RCC 7860 (cell line): ENCODE measurements at places on chromosomes 5 and 9.

GRCh38 chr9:129467004-129467588 lies 153.8 kb downstream of the C9orf50 start:
- no peak for DNase-seq

GRCh38 chr5:68405784-68406743 lies 190.5 kb downstream of the PIK3R1 start:
- DNase-seq: no peak

DNA sequence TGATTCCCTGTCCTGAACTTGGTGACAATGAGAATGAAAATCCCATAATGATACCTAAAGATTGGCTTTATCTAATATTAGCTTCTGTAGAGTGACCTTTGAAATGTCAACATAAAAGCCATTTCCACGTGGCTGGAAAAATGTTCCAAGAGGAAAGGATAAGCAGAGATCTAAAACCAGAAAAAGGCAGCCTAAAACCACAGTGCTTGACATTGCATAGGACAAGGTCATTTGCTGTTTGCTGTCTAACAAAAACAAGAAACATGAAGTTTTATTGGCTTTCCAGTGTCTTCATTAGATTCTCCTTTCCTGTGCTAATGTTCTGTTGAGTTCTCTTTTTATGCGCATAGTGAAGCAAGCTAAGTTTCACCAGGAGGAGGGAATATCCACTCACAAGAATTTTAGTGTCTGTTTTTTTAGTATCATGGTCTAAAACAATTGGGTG lies 44.6 kb downstream of the CPEB4 start:
- no peak for DNase-seq

DNA sequence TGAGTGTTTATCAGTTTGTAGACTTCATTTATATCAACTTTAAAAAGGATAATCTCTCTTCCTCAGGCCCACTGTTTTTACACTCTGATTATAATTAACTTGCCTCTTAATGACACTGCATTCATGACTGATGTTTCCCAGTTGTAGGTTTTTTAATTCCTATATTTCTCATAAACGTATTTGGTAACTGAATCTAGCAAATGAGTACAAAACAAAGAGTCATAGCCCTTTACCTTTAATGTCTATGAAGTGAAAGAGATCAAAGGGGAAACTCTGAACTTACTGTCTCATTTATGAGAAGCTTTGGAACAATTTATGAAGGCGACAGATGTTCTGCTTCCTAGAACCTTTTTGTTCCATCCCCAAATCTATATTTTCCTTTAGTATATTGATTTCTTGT lies 56.6 kb upstream of the ABCA1 start:
- no peak for DNase-seq

GRCh38 chr9:68497629-68498028 lies 43.1 kb downstream of the TMEM252 start:
- DNase-seq: no peak

- DNase-seq: no peak
Observed at GRCh38 chr5:154899151-154899816, 38.7 kb downstream of the GEMIN5 start.

GRCh38 chr5:137858223-137858916 lies 9.3 kb upstream of the MYOT start:
- DNase-seq: no peak

DNA sequence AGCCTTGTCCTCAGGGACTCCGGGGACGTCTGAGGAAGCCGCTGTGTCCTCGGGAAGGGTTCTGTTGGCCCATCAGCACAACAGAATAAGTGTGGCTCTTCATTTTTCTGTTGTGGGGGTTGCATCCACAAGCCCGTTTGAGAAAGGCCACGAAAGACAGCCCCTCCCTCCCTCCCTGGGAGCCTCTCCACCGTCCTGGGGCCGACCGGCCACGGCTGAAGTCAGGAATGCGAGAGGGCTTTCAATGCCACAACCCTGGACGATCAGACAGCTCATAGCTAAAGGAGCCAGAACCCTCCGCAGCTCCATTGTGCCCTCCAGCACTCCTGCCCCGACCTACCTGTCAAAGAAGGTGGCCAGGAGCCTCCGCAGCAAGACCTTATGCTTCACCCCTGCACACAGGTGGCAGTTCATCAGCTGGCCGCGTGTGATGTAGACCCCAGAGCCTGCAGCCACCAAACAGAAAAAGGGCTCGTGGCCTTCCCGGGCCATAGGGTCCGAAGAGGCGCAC lies 52.4 kb upstream of the UBAC1 start:
- DNase-seq: no peak

GRCh38 chr9:35847792-35848572 lies 19.0 kb downstream of the TMEM8B start:
- DNase-seq: peak; percentile 62

DNA sequence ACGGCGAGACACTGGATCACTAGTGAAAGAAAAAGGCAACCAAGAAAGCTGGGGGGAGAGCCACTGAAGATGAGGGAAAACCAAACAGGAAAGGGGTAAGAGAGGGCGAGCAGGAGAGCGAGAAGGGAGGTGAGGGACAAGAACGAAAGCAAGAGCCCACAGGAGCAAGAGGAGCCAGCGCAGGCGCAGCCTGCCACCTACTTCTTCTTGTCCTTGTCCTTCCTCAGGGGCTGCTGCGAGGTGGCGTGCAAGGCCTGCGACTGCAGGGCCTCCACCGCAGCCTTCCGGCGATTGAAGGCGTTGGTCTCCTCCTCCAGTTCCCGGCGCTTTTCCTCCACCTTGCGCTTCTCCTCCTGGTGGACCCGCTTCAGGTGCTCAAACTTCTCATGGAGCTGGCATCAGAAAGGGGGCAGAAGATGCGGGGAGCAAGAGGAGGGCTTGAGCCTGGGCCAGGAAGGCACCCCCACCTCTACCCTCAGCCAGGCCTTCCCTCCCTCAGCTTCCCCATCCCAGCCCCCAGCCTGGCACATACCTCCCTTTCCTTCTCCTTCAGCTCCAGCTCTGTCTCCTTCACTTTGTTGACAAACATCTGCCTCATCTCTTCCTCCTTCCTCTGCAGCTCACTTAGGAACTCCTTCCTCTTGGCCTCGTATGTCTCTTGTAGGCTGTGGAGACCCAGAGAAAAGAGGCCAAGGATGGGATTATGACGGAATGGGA lies 13.5 kb downstream of the CCNI2 start:
- DNase-seq: no peak

DNA sequence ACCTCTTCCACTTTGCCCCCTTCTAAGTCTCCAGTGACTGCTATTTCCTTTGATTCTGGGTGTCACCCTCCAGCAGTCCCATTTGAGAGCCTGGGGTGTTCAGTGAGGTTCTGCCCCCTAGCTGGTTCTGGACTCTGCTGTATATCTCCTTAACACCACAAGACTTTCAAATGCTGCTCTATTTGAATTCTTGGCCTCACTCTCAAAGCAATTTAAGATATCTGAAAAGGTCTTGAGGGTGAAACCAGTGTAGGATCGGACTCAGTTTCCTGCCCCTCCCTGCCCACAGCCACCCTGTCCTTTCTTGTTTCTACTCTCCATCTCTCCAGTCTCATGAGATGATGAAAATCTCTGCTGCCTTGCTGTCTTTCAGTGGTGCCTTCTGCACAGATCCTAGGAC lies 280.9 kb downstream of the TENT4A start:
- DNase-seq: no peak

GRCh38 chr5:171521219-171521633 lies 101.8 kb downstream of the FGF18 start:
- DNase-seq: peak; percentile 80

- DNase-seq: peak; percentile 52
Observed at GRCh38 chr5:168342151-168342825, 50.8 kb downstream of the WWC1 start.

DNA sequence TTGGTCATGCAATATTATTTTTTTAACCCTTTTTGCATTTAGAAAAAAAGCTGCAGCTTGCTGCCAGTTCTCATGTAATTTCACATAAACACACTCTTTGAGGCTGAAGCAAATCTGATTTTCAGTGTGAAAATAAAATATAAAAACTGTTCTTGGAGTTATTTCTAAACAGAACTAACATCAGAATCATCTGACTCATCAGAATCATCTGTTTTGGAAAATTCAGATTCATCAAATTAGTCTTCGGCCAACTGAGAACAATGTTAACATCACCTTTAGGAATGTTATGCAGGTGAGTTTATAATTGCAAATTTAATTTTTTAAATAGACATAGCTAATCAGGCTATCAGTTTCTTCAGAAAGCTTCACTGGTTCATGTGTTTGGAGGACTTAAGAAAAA lies 45.3 kb downstream of the ZCCHC7 start:
- DNase-seq: no peak

GRCh38 chr5:155085282-155085989 lies 71.9 kb downstream of the KIF4B start:
- no peak for DNase-seq

GRCh38 chr9:35560625-35561337 lies 44.3 kb upstream of the TESK1 start:
- DNase-seq: no peak

DNA sequence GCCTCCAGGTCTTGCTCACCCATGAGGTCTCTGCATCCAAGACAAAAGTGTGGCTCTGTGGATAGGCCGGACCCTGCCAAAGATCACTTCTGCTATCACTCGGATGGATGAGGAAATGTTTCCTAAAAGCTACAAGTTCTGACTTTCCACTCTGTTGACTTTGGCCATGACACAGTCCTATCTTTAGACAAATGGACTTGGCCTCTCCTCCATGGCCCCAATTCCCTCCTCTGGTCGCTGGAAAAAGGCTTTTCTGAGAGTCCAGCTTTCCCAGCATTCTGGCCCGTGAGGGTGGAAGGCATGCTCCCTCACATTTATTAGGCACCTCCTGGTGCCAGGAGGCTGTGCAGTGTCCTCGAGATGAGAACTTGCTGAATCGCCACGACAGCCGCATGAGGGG lies 83.1 kb downstream of the COL27A1 start:
- no peak for DNase-seq

DNA sequence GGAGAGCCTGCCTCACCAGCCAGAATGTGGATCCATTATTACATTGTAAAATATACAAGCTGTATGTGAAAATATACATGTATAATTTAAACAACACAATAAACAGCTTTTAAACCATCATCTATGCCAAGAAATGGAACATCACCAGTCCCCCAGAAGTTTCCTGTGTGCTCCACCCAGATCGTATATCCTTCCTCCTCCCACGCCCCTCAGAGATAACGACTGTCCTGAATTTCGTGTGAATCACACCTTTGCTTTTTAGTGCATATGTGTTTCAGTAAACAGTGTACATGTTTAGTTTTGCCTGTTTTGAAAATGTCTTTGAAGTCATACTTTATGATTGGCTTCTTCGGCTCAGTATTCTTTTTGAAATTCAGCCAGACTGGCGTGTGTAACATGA lies 134.6 kb upstream of the MYO10 start:
- no peak for DNase-seq

DNA sequence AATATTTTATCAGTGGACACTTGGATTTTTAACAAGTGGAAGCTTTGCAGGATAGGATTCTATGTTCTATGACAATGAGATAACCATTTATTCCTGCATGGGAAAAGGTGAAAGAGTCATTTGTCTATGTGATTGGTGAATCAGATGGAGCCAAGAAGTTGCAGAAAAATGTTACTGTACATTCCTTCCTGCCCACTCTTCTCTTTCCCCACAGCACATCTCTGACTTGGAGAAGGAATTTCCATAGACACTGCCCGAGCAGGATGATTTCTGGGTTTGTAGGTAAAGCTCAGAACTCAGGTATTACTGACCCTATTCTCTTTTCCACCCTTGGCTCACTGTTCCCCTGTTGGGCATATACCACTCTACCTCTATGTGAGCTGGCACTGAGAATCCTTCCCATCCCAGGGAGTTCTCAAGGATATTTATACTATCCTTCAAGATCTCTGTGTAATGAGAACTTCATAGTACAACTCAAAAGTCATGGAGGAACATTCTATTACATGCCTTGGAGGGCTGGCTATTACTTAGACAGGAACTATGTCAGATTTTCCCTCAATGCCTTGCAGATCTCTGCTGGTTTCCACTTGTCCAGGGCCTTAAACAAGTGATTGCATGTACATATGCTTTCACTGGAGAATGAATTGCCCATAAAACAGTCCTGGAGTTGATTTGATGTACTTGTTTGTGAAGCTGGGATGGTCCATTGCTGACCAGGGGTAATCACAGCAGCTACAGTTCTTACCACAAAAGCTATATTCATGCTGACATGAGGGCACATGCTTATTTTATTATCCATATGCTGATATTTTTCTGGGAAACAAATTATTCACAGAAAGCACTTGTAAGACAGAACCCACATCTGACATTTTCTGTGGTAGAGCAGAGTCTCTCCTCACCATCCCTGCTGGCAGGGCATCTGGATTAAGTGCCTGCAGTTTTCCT lies 24.1 kb downstream of the SLC1A3 start:
- DNase-seq: no peak

DNA sequence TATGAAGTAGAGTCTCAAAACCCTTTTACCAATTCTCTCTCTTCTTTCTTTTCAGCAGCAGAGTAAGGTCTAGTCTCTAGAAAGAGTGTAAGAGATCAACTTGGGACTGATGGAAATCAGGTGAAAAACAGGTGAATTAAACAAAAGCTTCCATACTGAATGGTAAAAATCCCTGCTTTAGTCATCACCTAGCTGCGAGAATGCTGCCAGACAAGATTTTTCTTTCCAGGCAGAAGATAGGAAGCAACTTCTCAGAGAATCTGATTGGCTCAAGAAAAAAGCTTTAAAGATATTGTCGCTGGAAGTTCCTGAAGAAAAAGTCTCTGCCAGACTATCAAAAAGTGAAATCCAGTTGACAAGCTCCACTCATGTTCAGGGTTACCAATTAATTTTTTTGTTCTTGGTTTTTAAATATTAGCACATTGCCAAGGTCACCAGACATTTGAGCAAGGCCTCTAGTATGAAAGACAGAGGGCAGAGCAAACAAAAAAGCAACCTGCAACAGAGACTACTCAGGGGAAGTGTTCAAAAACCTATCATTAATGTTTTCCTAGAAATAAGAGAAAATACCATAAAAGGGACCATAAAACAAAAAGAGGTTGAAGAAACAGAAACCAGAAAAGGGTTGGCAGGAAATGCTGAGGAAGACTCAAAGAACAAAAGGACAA lies 9.3 kb downstream of the CDO1 start:
- no peak for DNase-seq

- DNase-seq: no peak
Observed at GRCh38 chr9:78674874-78675273, 377.9 kb downstream of the PSAT1 start.

DNA sequence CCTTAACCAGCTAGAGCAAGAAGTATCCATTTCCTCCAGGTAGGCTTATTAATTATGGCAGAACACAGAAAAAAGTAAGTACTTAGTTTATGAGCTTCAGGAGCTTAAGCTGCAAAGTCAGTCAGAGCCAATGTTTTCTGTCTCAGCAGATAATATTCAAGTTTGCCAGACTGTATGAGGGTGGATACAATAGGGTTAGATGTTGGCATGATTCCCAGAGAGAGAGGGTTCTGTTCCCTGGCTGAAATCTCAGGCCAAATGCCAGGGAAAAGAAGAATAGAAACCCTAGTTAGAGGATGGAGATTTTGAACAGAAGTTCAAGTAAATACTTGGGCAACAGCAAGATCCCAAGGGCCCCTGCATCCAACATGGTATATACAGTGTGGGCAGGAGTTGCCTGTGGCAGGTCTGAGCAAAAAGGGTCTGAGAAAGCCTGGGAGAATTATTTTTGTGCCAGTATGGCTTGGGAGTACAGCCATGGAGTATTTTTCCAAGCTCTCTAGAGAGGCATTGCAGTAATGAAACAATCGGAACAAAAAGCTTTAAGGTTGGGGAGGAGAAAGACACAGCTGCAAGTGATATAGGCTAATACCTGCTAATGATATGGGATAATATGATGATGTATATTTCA lies 31.0 kb upstream of the ISOC1 start:
- no peak for DNase-seq
